Inflammatory macrophage treated with lipopolysaccharide for 4 hours (primary cell): ENCODE measurements at places on chromosomes 3 and 15.

GRCh38 chr3:156792536-156792935, 33.6 kb upstream of the LEKR1 start:
- DNase-seq = no peak

GRCh38 chr3:152139651-152140050, 129.1 kb upstream of the MBNL1 start:
- no peak for DNase-seq

DNA sequence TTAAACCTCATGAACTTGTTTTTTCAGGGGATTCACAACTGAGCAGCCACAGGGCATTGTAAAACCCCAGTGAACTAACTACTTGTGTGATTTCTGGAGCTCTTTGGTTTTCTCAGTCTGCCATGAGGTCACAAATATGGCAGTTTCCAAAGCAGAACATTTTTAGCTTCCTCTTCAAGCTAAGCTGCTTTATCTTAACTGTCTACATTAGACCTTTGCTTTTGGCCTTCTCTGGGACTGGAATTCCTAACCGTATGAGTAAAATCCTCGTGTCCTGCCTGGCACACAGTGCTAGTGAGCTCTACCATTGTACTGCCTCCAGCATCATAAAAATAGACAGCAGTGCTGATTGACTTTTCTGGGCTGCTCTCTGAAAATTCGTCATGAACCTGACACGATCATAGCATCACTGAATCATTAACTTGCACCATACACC, 22.1 kb downstream of the CDIN1 start:
- no peak for DNase-seq

DNA sequence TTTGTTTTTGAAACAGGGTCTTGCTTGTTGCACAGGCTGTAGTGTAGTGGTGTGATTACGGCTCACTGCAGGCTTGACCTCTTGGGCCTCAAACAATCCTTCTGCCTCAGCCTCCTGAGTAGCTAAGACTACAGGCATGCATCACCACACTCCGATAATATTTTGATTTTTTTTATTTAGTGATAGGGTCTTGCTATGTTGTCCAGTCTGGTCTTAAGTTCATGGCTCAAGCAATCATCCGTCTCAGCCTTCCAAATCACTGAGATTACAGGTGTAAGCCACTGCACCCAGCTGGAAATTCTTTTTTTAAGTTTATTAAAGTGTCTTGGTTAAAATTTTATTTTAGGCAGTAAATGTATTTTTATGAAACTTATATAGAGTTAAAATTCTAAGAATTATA, 32.2 kb upstream of the RAP2B start:
- no peak for DNase-seq

DNA sequence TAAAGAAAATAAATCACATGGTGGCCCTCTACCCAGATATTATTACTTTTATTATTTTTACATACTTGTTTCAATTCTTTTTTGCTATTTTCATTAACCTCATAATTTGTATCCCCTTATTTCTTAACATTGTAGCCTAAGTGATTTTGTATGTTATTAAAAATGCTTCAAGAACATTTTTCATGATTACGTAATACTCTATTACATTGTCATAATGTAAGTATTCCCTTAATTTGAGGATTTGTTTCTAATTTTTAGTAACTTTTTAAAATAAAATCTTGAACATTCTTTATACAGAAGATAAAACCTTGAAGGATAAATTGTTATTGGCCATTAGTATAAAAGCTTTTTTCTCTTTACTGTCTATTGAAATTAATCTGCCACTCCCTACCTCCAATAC, 89.0 kb downstream of the DCUN1D1 start:
- DNase-seq = no peak

DNA sequence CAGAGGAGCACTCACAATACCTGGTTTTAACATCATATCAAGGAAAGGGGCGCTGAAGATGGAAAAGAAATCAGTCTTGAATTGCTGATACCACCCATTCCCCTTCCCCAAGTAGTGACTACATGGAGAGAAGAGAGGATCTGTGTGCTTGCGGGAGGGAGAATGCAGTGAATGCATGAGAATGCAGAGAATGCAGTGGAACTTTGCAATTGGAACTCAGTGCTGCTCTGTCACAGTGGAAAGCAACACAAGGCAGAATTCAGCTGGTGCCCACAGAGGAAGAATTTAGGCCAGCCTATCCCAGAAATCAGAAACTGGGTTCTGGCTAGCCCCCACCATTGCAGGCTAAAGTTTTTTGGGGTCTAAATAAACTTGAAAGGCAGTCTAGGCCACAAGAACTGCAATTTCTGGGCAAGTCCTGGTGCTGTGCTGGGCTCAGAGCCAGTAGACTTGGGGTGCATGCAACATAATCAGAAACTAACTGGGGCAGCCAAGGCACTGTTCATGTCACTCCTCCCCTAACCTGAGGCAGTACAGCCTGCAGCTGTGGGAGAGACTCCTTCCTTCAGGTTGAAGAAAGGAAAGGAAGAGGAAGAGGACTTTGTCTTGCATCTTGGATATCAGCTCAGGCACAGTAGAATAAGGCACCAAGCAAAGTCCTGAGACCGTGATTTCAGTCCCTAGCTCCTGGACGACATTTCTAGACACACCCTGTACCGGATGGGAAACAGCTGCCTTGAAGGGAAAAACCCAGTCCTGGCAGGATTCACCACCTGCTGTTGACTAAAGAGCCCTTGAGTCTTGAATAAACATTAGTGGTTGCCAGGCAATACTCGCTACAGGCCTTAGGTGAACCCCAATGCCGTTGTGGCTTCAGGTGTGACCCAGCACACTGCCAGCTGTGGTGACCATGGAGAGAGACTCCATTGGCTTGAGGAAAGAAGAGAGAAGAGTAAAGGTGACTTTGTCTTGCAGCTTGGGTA, 329.3 kb downstream of the TBL1XR1 start:
- no peak for DNase-seq

GRCh38 chr3:195696632-195697278, 24.0 kb upstream of the MUC20 start:
- no peak for DNase-seq

- peak; percentile 42 for DNase-seq
Measured at GRCh38 chr15:69478259-69478781, 25.7 kb downstream of the RPLP1 start.

DNA sequence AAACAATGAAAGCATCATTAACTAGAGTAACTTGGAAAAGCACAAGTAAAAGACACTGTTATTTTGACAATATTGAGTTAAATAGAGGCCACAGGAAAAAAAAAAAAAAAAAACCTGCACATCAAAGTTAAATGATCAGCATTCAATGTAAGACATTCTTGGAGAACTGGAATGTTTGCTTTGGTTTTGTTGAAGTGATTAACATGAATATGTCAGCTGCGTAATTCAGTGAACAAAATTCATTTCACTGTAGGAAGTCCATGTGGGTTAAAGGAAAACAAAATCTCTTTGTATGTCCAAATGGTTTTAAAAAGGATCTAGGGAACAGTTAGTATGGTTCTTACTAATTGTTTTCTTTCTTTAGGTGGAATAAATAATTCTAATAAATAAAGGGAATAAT, 252.8 kb upstream of the CNTN6 start:
- no peak for DNase-seq

- no peak for DNase-seq
Measured at GRCh38 chr15:98898122-98898521, 109.5 kb downstream of the PGPEP1L start.

DNA sequence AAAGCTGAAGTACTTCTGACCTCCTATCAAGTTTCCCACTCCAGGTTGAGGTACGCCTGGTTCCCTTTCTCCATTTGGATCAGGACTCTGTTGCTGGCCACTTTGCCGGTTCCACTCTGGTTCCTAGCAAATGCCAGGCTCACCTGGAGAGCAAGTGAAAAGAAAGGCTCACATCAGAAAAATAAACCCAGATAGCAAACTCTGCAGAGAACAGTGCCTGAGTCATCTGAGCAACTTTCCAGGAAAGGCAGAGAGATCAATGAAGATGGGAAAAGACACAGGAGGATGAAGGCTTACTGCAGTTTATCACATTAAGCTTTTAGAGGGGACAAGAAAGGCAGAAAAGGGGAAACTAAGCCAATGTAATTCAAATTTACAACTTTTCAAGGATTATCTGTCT, 41.8 kb upstream of the WDR5B start:
- no peak for DNase-seq

DNA sequence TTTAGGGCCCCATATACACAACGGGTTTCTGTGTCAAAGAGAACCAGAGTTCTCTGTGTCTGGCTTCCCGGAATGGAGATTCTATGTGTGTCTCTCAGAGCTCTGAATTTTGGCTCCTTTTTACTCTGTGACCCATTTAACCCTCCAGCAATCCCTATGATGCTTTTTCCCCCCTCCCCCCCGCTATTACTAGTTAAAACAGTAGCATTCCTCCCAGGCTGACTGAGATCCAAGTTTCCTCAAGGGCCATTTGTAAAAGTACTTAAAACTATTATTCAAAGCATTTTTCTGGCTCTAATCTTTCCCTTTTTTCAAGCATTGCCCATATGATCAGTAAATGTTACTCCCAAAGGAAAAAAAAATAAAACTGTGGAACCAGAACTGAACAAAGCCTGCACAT, 6.6 kb upstream of the STAC start:
- no peak for DNase-seq

DNA sequence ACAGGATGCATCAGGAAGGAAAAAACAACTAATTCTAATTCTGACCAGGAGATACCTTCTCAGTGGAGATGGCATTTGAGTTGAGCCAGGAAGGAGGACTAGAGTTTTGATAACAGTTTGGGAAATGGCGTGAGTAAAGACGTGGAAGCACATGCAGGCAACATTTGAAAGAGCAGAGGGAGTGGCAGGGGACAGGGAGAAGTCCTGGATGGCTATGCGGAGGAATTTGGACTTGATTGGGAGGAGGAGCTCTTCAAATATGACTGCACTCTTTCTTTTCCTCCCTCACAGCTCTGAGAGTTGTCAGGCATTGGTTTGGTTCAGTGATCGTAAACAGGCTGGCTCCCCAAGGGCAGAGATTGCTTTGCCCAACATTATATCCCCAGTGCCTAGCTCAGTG, 84.0 kb upstream of the LIMD1 start:
- DNase-seq = no peak

DNA sequence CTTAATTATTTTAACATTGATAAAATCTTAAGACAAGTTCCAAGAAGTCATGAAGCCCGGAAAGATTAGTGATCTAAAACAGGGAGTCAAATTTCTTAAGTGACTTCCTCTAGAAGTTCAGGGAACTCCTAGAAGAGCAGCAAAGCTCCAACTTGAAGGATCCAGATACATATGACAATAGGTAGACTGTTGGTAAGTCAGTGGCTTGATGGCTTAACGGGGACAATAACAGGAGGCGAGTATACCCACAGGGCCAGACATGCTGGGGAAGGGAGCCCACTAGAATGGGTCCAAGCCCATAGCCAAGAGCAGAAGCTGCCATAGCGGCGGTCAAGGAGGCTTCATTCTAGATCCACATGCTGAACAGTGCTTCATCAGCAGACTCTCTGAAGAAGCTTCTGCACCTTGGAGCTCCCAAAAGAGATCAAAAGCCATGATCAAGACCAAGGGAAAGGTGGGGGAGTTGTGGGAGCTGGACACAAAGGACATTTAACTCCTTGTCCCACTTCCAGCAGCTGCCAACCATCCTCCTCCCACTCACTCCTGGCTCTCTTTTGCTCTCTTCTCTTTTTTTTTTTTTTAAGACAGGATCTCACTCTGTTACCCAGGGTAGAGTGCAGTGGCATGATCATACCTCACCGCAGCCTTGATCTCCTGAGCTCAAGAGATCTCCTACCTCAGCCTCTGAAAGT, 10.2 kb upstream of the CA12 start:
- no peak for DNase-seq

DNA sequence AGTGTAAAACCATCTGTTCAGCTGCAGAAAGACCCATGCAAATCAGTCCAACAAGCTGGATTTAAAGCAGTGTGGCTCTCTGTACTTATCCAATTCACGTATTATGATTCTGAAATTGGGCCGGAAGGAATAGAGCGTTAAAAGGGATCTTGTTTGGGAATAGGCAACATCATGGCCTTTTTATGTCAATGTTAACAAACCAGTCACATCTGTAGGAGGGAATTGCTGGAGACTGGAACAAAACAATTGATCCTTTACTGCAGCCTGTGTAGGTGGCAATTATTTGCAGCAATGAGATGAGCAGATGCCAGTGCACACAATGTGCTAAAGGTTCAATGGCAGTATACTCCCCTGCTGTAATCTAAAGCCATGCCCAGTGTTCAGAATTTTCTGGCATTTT, 887.4 kb upstream of the ROBO1 start:
- DNase-seq = no peak

- no peak for DNase-seq
Measured at GRCh38 chr15:34999906-35000305, 11.8 kb upstream of the ZNF770 start.

DNA sequence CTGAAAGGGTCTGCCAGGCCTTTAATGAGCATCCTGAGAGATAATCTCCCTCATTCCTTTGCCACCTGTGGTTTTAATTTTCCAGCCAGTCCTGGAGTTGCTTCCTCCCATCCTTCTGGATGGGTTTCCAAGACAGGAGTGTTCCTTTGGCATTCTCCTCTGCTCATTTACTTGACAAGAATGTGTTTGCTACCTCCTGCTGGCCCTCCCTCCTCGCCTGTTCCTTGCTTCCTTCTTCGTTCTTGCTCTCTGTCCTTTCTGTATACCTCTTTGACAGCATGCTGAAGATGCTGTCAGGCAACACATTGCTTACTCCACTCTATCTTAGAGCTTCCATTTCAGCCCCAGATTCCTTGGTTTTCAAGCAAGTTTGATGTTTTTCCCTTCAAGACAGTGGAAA, 46.0 kb downstream of the ERC2 start:
- DNase-seq = no peak

DNA sequence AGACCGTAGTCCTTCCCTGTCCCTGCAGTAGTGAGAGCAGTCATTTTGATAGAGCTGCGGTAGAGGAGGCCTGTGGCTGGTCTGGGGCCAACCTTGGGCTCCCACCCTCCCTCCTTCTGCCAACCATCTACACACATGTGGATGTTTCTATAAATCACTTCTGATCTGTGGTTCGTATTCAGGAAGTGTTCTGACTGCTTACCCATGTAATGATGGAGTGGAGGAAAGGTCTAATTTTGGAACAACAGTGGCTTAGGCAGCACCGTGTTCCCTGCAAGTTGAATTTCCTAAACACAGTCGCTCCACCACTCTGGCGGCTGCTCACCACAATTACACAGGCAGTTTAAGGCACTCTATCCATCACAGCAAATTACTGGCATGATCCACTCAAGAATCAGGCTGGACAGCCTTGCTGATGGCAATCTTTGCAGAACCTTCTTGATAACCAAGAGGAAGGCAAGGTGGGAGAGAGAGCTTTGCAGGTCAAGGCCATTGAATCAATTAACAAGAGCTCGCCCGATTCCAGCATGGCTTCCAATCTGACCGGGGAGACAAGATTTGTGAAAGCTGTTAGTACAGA, 104.7 kb upstream of the VEPH1 start:
- no peak for DNase-seq

GRCh38 chr3:72343078-72343477, 505.2 kb downstream of the SHQ1 start:
- DNase-seq = no peak

DNA sequence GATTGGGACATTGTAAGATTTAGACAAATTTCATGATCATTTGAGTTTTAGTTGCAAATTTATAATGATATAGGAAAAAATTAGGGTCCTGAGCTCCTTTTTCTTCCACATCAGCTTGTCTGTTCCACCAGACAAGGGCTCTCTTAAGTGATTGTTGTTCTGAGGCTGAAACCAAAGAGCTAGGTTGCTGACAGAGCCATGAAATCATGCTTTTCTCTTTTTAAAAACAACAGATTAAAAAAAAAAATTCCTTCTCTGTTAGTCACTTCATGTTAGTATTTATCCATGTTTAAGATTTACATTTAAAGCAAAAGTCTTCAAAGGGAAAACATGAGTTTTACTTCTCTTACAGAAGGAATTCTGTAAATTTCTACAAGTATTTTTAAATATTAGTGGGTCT, 56.8 kb downstream of the ATP2C1 start:
- DNase-seq = no peak
